ENCODE measurements at places on chromosomes 11 and 22. TPM values are rescaled to one million over a fixed set of nuclear protein-coding genes. Genes with fewer than 3 reads are reported as not detected.

HBG1 gene
- not detected for total RNA-seq

ACR gene
- total RNA-seq: not detected

MAPK8IP1 gene
- total RNA-seq: 4.4 TPM

EMID1 gene
- total RNA-seq: 3.5 TPM

OOSP4A gene
- not detected for total RNA-seq

MRGPRX4 gene
- not detected for total RNA-seq

PRR33 gene
- total RNA-seq: not detected

ANO1 gene
- total RNA-seq: 36.7 TPM

KCNJ1 gene
- total RNA-seq: not detected

MMP27 gene
- total RNA-seq: not detected

TRIM48 gene
- not detected for total RNA-seq

ARHGAP8 gene
- total RNA-seq: 9.0 TPM

GRIK4 gene
- not detected for total RNA-seq

POU2AF2 gene
- not detected for total RNA-seq

MS4A4A gene
- not detected for total RNA-seq

ART1 gene
- not detected for total RNA-seq

CARD16 gene
- total RNA-seq: not detected

TOP3B gene
- total RNA-seq: 28.7 TPM

TRIM51 gene
- not detected for total RNA-seq

BARX2 gene
- total RNA-seq: not detected

KDM4E gene
- total RNA-seq: not detected

ZNRD2 gene
- total RNA-seq: 38.9 TPM

FJX1 gene
- 6.5 TPM for total RNA-seq

OR51E1 gene
- not detected for total RNA-seq

PDE3B gene
- under 0.01 TPM for total RNA-seq

Measured in placental epithelial cell (primary cell).